Activated CD4-positive, alpha-beta T cell treated with anti-CD3 and anti-CD28 coated beads, Interleukin-2, amount 50 U/mL, for 1 hour (primary cell): ENCODE measurements at places on chromosomes 3 and 15.

- DNase-seq: peak; percentile 28
Observed at GRCh38 chr3:71050538-71051258, 532.8 kb downstream of the FOXP1 start.

DNA sequence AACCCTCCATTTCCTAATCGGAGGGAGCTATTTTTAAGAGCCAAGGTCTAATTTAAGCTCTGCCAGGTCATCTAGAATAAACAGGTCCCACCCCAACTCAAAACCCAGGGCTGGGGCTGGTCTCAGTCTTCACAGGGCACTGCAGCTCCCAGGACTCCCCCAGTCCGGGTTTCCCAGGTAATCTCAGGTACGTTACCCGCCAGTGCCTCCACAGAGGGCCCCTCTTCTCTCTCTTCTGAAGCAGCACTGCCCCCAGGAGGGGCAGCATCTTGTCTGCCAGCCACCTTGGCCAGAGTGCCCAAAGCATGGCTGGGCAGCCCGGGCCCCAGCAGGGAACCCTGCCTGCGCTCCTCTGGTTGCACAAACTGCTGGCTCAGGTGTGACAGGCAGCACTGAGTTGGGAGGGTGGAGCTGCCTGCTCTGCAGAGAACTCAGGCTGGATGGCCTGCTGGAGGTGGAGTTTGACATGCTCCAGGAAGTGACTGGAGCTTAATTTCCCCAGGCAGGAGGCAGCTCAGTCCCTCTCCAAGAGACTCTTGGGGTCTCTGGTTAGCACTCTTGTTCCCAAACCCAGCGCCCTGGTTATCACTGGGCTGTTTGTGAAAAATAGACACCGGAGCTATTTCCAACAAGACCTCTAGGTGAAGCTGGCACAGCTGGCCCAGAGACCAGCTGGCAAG, at the start of gene PLA2G4F:
PLA2G4F (minus strand) TSS at position 394 of the 680 bp plus-strand sequence; CDS start at position 307, 87 bp downstream.
- no peak for DNase-seq

- no peak for DNase-seq
Observed at GRCh38 chr3:73658227-73658626, 33.5 kb upstream of the PDZRN3 start.

DNA sequence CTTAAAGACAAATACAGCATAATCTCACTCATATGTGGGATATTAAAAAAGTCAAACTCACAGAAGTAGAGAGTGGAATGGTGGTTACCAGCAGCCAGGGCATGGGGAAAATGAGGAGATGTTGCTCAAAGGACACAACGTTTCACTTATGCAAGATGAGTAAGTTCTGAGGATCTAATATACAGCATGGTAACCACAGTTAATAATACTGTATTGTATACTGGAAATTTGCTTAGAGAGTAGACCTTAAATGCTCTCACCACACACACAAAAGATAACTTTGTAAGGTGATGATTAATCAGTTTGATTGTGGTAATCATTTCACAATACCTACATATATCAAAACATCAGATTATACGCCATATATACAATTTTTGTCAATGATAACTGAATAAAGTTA, 60.0 kb downstream of the MYH15 start:
- no peak for DNase-seq

- DNase-seq: no peak
Observed at GRCh38 chr3:29236146-29236840, 44.6 kb upstream of the RBMS3 start.

DNA sequence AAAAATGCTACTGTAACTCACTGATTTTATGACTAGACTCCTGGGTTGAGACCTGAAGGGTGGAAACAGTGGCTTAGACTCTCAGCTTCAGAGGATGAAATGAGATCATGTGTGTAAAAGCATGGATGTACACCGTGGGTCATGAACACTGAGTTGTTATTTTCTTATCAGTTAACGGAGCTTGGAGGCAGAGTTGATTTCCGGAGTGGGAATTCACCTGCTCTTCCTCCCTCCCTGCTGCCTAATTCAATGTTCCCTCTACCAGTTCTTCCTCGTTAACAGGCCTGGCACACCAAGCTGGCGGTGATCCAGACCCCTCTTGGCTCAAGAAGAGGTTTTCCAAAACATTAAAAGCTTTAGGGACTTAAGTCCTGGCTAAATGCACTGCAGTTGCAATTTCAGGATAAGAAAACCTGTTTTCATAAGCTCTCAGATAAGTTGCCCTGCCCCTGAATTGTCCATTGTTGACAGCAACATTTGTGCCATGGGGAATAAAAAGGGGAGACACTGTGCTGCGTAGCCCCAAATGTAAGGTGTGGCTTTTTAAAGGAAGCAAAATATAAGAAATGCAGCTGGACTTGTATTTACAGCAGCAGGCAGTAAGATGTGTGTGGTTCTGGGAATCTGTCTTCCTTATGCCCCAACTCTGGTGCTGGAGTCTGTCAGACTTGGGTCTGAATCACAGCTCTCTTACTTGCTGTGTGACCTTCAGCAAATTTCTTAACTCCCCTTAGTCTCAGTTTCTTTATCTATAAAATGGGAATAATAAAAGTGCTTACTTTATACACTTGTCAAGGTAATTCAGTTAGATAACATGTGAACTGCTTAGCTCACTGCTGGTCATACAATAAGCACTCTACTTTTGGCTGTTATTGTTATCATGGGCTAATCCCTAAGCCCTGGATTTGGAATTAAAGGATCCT, 9.9 kb downstream of the PDIA5 start:
- no peak for DNase-seq

DNA sequence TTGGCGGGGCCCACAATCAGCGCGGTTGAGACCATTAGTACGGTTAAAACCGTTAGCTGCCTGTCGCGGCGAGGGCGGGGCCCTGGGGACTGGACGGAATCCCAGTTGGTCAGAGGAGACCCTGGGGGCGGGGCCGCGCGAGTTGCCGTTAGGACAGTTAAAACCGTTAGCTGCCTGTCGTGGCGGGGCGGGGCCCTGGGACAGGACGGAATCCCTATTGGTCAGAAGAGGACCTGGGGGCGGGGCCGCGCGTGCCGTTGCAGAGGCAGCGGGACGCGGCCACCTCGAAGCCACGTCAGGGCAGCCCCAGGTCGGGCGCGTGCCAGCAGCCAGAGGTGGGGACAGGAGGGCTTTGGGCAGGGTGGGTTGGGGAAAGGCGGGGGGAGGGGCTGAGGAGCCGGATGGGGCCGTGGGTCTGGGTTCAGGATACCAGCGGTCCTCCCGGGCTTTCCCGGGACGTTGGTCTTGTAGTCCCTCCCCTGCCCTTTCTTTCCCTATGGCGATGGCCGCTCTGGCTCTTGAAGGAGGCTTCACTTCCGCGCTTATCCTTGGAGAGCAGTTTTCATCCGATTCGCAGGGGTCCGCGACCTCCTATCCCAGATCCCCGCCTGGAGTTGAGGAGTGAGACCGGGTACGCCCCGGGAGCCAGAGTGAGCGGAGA, 28.0 kb downstream of the KLHDC8B start:
- no peak for DNase-seq

GRCh38 chr3:49807431-49808114, 4.5 kb downstream of the INKA1 start:
- DNase-seq: no peak

- no peak for DNase-seq
Observed at GRCh38 chr3:117868766-117869165, 1159.2 kb downstream of the TUSC7 start.

GRCh38 chr3:155362808-155363689, 69.6 kb upstream of the STRIT1 start:
- DNase-seq: no peak

- DNase-seq: no peak
Observed at GRCh38 chr15:78397382-78397781, 40.6 kb upstream of the IREB2 start.

- DNase-seq: no peak
Observed at GRCh38 chr3:164451072-164451910, 627.0 kb downstream of the SI start.
